ENCODE measurements at places on chromosomes 2 and 18. TPM values are rescaled to one million over a fixed set of nuclear protein-coding genes. Genes with fewer than 3 reads are reported as not detected.

DNA sequence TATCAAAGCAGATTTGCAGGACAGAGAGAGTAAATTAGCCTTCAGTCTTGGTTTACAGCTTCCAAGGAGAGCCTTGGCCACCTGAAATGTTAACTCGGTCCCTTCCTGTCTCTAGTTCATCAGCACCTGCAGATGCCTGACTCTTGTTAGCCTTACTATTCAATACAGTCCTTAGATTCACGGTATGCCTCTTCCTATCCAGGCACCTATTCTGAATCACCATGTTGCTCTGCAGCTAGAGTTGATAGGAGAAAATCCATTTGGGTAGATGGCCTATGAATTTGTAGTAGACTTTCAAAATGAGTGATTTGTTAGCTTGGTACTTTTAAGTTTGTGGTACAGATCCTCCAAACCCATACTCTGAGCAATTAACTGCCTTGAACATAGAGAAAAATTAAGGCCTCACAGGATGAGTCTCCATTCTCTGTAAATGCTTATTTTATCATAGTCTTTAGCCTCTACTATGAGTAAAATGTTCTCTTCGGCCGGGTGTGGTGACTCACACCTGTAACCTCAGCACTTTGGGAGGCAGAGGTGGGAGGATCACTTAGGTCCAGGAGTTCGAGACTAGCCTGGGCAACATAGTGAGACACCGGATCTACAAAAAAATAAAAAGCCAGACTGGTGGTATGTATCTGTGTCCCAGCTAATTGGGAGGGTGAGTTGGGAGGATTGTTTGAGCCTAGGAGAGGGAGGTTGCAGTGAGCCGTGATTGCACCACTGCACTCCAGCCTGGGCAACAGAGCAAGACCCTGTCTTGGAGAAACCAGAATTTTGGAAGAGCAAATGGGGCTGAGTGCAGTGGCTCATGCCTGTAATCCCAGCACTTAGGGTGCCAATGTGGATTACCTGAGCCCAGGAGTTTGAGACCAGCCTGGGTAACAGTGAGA, 32.9 kb downstream of the PTCD3 start:
- no peak for DNase-seq

DNA sequence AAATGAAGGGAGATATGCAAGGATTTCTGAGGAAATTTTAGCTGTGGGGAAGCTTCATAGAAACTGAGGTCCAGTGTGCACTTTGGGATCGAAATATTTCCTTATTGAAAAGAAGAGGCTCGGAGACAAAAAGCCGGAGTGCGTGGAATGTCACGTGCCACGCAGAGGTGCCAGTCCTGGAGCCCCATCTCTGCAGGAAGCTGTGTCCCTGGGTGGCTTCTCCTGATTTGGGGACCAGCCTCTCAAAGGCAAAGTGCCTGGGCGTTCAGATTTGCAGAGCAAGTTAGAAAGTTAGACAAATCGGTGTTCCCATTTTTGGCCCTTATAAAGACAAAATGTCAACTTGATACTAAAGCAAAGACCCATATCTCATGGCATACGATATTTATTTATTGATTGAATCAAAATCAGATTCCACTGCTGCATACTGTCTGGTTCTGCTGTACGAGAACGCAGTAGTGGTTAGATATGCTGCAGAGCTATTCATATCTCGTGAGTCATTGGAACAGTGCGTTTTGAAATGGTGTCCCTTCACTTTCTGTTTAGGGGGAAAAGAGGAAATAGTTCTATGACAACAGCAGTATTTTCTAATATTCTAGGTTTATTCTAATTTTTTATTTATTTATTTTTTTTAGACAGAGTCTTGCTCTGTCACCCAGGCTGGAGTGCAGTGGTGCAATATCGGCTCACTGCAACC, 9.1 kb upstream of the ATG16L1 start:
- DNase-seq, result no peak

- no peak for DNase-seq
Observed at GRCh38 chr2:61887717-61888266, 664 bp downstream of the CCT4 start.

DNA sequence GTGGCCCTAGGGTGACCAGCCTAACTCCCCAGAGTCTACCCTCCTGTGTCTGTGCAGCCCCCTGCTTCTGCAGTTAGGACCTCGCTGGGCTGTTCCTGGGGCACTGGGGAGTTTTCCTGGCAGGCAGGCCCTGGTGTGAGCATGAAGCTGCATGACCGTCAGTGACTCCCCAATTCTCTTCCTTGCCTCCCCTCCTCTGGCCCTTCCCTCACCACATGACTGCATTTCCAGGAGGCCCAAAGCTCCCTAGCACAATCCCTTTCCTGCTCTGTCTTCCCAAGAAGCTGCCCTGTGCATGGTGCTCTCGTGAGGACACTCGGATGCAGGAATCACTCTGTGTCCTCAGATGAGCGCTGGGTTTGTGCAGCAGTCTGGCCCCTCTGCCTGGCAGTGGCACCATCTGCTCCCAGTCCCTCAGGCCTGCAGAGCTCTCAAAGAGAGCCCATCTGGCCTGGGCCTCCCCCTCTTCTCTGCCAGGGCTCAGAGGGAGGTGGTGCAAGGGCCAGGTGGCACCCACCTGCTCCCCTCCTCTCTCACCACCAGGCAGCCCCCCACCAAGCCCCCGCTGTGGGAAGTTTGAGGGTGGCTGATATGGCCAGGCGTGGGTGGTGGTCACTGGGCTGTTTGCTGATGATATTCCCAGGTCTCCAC, 125.6 kb upstream of the HS6ST1 start:
- DNase-seq, result no peak

DNA sequence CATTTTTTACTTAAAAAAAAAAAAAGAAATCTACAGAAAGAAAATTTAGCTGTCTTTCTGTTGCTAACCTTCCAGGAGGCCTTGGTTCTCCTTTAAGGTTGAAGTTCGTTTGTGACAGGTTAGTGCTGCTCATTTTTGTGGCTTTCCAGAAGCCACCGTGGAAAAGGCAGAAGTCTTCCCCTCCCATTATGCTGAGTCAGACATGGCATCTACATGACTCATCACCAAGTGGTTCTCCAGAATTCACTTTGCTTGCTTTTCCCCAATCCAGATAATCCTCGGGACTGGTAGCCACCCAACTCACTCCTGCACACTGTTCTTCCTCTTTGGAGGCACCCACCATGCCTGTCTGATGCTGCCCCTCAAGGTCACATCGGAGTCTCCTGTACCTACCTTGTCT, 228.7 kb downstream of the PIK3C3 start:
- DNase-seq, result no peak

GRCh38 chr2:16525265-16525887, 140.3 kb downstream of the CYRIA start:
- DNase-seq, result peak; percentile 39

DNA sequence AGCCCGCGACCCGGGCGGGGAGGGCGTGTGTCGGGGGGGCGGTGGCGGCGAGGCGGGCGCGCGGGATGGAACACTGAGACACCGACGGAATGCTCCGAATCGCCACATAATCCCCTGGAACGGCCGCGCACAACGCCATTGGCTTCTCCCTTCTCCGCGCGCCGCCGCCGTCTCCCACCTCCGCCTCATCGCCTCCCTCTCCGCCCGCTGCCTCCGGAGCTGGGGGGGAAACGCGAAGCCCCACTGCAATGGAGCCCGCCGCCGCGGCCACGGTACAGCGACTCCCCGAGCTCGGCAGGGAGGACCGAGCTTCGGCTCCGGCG, at the start of gene PHLPP1:
Gene PHLPP1 (plus strand): TSS at position 106 of the 323 bp plus-strand sequence. CDS start 143 bp downstream, at position 249.
- DNase-seq, result no peak

DNA sequence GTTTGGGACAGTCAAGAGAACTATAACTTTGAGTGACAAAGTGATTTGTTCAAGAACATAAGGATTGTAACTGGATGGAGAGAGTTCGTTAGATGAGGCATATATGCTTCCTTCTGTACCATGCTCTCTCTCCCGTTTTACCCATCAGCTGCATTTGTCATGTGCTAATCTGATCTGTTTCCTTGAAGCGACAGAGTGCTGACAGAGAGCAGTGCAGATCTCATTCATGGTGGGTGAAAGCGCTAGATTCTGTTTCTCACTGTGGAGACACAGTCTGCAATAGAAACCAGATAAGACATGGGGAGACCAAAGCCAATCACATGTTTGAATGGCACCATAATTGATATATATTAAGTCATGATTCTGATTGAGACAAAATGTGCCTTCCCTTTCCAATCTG, 456.6 kb upstream of the CELF4 start:
- no peak for DNase-seq

- DNase-seq, result no peak
Observed at GRCh38 chr2:207772081-207772843, 2.6 kb upstream of the FZD5 start.

DNA sequence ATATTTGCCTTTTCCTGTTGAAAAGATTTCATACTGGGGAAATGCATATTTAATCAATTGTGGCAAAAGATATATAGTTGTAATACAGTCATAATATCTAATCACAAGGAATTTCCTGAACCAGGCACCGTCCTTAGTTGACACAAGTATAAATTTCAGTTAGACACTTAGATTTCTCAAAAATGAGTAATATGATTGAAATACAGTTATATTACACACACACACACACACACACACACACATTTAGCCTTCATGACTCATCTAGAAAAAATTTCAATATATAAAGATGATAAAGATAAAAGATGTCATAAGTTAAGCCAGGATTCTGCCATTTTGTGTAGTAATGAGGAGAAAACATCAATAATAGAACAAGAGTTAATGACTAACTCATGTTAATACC, 258.4 kb upstream of the ZNF804A start:
- DNase-seq, result no peak

GRCh38 chr2:47075361-47076125, 79.6 kb downstream of the STPG4 start:
- DNase-seq, result no peak

- DNase-seq, result no peak
Observed at GRCh38 chr18:74862094-74862493, 264.4 kb downstream of the ZNF407 start.

- no peak for DNase-seq
Observed at GRCh38 chr2:191526091-191526490, 151.8 kb upstream of the NABP1 start.

GRCh38 chr18:8142131-8142711, 467.0 kb upstream of the RAB12 start:
- DNase-seq, result no peak

- no peak for DNase-seq
Observed at GRCh38 chr2:241994556-241995213, 125.2 kb downstream of the RTP5 start.

DNA sequence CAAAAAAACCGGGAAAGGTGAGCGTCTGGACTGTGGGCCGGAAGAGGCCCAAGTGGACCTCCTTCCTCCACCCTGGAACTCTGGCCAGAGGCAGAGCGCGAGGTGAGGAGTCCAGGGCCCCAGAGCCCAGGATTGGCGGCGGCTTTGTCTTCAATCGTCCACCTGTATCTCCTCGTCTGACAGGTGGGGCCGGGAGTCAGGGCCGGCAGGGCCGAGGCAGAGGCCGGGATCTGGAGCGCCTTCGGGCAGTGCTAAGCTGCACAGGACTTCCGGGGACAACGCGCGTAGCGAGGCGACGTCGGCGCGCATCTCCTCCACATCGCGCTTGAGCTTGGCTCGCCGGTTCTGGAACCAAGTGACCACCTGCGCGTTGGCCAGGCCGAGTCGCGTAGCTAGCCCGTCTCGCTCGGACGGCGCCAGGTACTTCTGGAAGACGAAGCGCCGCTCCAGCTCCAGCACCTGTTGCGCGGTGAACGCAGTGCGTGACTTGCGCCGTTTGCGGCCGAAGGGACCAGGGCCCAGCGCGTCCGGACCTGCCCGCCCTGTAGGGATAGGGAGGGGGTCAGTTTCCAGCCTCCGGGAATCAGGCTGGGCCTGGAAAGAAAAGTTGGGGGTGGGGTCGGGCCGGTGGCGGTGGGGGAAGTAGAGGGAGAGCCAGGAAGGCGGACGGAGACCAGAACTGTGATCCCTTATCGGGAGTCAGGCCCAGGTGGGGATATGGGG, 1.5 kb downstream of the LBX2 start:
- DNase-seq, result no peak

DNA sequence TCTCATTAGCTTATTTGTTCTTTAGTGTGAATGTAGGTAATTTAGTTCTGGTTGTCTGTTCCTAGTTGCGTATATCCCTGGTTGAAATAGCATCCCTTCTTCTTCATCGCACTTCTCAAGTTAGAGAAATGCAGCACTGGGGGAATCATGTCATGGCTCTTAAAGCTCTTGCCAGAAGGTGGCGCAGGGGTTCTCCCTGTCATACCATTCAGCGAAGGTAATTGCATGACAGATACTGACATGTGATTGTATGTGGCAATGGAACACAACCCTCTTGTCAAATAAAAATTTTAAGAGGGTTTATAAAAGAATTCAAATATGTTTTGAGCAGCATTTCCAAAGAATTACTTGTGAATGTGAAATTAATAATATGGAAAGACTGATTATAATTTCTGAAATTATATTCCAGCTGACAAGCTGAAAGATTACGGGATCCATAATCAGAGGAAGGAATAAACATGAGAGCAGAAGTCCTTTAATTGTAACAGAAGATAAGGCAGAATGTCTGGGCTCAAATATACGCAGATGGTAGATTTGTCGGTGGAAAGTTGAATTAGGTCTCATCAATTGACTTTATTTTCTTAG, 411.7 kb downstream of the DSEL start:
- DNase-seq, result peak; percentile 60

DNA sequence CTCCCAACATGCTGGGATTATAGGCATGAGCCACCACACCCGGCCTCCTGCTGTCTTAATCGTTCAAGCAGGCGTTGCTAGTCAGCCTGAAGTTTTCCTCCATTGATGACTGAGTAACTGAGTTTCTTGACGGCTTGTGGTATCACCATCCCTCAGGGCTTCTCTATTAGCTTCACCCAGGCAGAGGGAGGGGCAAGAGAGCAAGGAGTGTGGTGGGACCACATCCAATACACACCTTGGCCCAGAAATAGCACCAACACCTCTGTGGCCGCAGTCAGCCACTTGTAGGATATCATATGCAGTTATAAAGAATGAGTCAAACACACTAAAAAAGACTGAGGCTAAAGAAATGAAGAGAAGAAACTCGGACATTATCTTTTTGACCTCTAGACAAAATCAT, 1009.4 kb upstream of the CELF4 start:
- DNase-seq, result no peak

The IL18RAP gene
- total RNA-seq, result not detected

The FZD7 gene
- 91.0 TPM for total RNA-seq

The DPYSL5 gene
- total RNA-seq, result 201 TPM

The GRB14 gene
- 0.93 TPM for total RNA-seq

The MEIS1 gene
- 107 TPM for total RNA-seq

The RAB27B gene
- total RNA-seq, result 0.44 TPM

The C2orf15 gene
- total RNA-seq, result 0.23 TPM

The TXNL1 gene
- total RNA-seq, result 86.0 TPM

The LBX2 gene
- total RNA-seq, result not detected

The SH3YL1 gene
- total RNA-seq, result 30.8 TPM

The SERPINB13 gene
- total RNA-seq, result not detected

The TLX2 gene
- total RNA-seq, result not detected

The CCDC68 gene
- not detected for total RNA-seq
